ENCODE measurements at places on chromosomes 4 and X. TPM values are rescaled to one million over a fixed set of nuclear protein-coding genes. Genes with fewer than 3 reads are reported as not detected.
A peak's percentile ranks its signal among the peaks of the same experiment; 100 is the strongest.

GRCh38 chrX:49205443-49205842 lies 5.5 kb upstream of the SYP start:
- H3K27me3 ChIP-seq: no peaks in the 10 kb centered on the region
- no peak for DNase-seq
- H3K27ac ChIP-seq: no peak overlapping the region

DNA sequence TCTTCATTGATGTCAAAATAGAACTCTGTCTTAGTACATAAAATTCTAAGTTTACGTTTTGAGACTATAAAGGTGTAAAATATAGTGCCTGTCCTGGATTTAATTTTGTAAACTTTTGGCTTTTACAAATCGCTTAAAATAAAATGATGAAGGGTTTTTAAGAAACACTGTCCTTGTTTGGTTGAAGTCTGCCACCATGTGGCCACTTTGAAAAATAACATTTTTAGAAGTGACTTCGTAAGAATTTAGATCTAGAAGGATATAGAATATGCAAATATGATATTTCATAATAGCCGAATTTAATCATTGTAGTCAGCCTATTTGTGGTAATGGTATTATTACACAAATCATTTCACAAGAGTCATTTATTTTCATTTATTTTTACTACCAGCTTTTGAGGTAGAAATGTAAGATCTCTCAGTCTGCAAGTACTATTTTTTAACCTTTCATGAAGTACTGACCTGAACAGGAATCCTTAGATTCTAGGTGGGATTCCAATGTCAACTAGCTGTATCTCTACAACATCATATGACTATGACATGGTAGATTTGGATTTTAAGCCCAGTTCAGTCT lies 31.0 kb upstream of the FAT4 start:
- H3K4me1 ChIP-seq: no peaks in the 10 kb centered on the region
- no peaks in the 10 kb centered on the region for H3K27me3 ChIP-seq
- no peak for DNase-seq
- no peaks in the 10 kb centered on the region for H3K36me3 ChIP-seq
- H3K4me3 ChIP-seq: no peak overlapping the region
- H3K27ac ChIP-seq: no peak overlapping the region

DNA sequence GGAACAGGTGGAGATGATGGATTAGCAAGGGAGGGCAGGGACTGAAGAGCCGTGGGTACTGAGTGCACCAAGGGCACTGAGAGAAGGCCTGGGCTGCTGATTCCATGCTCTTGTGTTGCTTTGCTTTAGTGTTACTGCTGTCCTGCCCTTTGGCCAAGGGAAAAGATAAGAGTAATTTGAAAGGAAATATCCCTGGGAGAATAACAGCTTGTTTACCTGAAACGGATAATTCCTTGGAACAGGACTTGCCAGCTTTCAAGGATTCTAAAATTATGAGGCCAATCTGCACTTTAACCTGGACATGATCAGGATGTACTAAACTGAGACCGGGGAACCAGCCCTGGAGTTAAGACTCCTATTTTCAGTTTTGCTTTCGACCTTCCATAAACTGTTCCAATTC lies 20.4 kb downstream of the FAM9C start:
- no peak overlapping the region for H3K27ac ChIP-seq
- peaks cover 50% of the 10 kb centered on the region for H3K4me1 ChIP-seq
- H3K27me3 ChIP-seq: no peaks in the 10 kb centered on the region
- H3K4me3 ChIP-seq: no peak overlapping the region
- DNase-seq: no peak
- H3K36me3 ChIP-seq: no peaks in the 10 kb centered on the region

DNA sequence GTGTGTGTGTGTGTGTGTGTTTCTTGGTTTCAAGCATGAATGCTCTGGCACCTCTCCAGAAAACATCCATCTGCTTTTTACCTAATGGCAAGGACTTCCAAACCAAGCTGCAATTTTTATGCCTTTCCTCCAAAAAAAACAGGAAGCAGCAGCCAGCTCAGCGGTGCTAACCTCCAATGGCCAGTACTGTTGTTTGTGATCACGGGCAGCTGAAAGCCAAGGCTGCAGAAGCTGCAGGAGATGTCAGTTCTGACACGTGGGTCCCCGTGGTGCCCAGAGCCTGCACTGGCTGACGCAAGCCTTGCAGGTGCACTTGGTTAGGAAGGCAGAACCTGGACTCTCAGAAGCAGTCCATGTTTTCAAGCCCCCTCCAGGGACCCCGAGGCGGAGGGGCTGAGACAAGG lies 313.6 kb upstream of the DDX53 start:
- H3K27ac ChIP-seq: no peak overlapping the region
- no peak overlapping the region for H3K4me3 ChIP-seq
- no peaks in the 10 kb centered on the region for H3K36me3 ChIP-seq
- H3K27me3 ChIP-seq: no peaks in the 10 kb centered on the region
- no peaks in the 10 kb centered on the region for H3K4me1 ChIP-seq

GRCh38 chr4:16082041-16082425 lies 1.8 kb downstream of the PROM1 start:
- peaks cover 30% of the 10 kb centered on the region for H3K4me1 ChIP-seq
- H3K27me3 ChIP-seq: no peaks in the 10 kb centered on the region
- no peak overlapping the region for H3K4me3 ChIP-seq
- no peak for DNase-seq
- no peaks in the 10 kb centered on the region for H3K36me3 ChIP-seq

DNA sequence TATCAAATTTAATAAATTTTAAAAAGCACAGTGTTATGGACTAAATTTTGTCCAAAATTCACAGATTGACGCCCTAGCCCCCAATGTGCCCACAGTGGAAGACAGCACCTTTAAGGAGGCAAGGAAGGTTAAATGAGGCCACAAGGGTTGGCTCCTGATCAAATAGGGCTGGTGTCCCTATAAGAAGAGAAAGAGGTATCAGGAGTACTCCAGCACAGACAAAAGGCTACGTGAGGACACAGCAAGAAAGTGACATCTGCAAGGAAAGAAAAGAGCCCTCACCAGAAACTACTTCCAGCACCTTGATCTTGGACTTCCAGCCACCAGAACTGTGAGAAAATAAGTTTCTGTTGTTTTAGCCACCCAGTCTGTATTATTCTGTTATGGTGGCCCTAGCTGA lies 48.8 kb downstream of the FAM13A start:
- DNase-seq: no peak
- no peak overlapping the region for H3K4me3 ChIP-seq
- no peaks in the 10 kb centered on the region for H3K36me3 ChIP-seq
- H3K27ac ChIP-seq: no peak overlapping the region
- H3K27me3 ChIP-seq: no peaks in the 10 kb centered on the region
- no peaks in the 10 kb centered on the region for H3K4me1 ChIP-seq

DNA sequence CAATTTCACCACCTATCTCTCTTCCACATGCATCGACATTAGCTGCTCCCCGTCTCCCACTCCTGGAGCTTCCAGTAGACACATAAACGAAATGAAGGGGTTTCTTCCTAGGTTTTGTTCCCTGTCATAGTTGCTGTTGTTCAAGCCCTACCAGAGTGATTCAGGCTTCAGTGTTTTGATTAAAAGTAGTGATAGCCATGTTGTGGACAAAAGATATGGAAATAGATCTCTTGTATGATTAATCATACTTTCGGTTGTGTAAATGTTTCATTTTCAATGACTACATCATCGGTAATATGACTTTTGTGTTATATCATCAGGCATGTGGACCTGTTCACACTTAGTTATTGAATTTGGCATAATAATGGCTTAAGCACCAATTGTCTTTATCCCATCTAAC lies 96.5 kb upstream of the KLF3 start:
- no peak overlapping the region for H3K4me3 ChIP-seq
- H3K36me3 ChIP-seq: no peaks in the 10 kb centered on the region
- H3K4me1 ChIP-seq: peaks cover 7% of the 10 kb centered on the region
- no peak for DNase-seq

DNA sequence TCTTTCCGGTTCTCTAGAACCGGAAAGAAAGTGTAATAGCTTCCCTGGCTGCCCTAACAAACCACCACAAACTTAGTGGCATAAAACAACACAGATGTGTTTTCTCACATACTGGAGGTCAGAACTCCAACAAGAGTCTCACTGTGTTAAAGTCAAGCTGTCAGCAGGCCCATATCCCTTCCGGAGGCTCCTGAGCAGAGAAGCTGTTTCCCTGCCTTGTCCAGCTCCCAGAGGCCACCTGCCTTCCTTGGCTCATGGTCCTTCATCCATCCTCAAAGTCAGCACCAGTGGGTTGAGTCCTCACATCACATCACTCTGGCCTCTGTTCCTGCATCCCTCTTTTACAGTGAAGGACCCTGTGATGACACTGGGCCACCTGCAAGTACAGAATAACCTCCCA lies 49.8 kb upstream of the HMX1 start:
- no peak overlapping the region for H3K27ac ChIP-seq
- peaks cover 11% of the 10 kb centered on the region for H3K27me3 ChIP-seq
- DNase-seq: peak; percentile 30
- no peaks in the 10 kb centered on the region for H3K4me1 ChIP-seq

- no peak for DNase-seq
- H3K4me1 ChIP-seq: no peaks in the 10 kb centered on the region
- no peak overlapping the region for H3K4me3 ChIP-seq
These were observed 28.5 kb upstream of the MANBA start for GRCh38 chr4:102789317-102789717.

- H3K27ac ChIP-seq: no peak overlapping the region
- H3K27me3 ChIP-seq: no peaks in the 10 kb centered on the region
- no peak for DNase-seq
- H3K4me3 ChIP-seq: no peak overlapping the region
- peaks cover 57% of the 10 kb centered on the region for H3K4me1 ChIP-seq
These were observed 25.8 kb downstream of the USP9X start for GRCh38 chrX:41110801-41111625.

GRCh38 chr4:167035390-167035789 lies 198.9 kb downstream of the SPOCK3 start:
- H3K27me3 ChIP-seq: no peaks in the 10 kb centered on the region
- no peak overlapping the region for H3K27ac ChIP-seq
- H3K4me3 ChIP-seq: no peak overlapping the region
- H3K4me1 ChIP-seq: no peaks in the 10 kb centered on the region
- no peaks in the 10 kb centered on the region for H3K36me3 ChIP-seq

DNA sequence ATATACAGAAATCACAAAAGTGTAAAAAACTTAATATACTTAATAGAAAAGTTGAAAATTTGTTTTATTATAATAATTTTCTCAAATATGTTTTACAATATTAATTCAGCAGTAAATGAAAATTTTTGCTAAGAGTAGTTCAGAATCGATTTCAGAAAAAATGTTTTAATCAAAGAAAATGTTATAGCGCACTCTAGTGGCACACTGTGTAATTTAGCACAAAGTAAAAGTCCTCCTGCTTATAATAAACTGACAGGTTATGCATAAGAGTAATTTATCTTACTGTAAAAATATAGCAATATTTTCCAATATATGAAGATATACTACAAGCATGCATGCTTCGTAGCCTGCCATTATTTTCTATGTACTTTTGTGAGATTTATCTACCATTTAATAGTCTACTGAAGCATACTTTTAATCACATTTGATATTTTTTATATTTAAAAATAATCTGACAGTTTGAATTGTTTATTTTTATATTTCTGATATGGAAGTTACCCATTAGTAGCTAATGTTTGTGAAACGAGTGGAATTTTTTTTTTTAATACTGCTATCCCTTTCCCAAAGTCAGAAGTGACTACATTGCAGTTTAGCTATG lies 217.9 kb upstream of the KLHL4 start:
- no peaks in the 10 kb centered on the region for H3K27me3 ChIP-seq
- no peaks in the 10 kb centered on the region for H3K36me3 ChIP-seq
- H3K27ac ChIP-seq: no peak overlapping the region
- no peaks in the 10 kb centered on the region for H3K4me1 ChIP-seq

The CXCL3 gene
- polyA plus RNA-seq: 2.7 TPM

The XAGE2 gene
- not detected for polyA plus RNA-seq

The NR3C2 gene
- polyA plus RNA-seq: 1.3 TPM

The RHOXF2 gene
- not detected for polyA plus RNA-seq

The TASL gene
- polyA plus RNA-seq: 8.5 TPM

Measured in spleen (tissue), 13 donors.